ENCODE measurements at places on chromosomes 13 and 19.

- no peak for DNase-seq
Measured at GRCh38 chr19:40724315-40724714, 7.4 kb downstream of the ITPKC start.

- DNase-seq: no peak
Measured at GRCh38 chr13:21871382-21871781, 200.5 kb downstream of the FGF9 start.

- peak; percentile 42 for DNase-seq
Measured at GRCh38 chr19:3175781-3176714, 2.5 kb upstream of the S1PR4 start.

GRCh38 chr13:47835470-47836228 is 165.4 kb downstream of the SUCLA2 start:
- DNase-seq: no peak

DNA sequence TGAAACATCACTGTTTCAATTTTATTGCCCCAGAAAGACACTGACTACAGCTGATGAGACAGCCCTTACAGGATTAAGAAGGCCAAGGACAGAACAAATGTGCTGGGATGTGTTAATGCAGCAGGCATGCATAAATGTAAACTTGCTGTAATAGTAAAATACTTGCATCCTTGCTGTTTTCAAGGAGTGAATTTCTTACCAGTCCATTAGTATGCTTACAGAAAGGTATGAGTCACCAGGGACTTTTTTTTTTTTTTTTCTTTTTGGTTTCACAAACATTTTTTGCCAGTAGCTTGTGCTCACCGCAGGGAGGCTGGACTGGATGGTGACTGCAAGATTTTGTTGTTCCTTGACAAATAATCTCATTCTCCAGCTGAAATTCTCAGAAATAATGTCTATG is 55.1 kb downstream of the GPR180 start:
- DNase-seq: no peak

DNA sequence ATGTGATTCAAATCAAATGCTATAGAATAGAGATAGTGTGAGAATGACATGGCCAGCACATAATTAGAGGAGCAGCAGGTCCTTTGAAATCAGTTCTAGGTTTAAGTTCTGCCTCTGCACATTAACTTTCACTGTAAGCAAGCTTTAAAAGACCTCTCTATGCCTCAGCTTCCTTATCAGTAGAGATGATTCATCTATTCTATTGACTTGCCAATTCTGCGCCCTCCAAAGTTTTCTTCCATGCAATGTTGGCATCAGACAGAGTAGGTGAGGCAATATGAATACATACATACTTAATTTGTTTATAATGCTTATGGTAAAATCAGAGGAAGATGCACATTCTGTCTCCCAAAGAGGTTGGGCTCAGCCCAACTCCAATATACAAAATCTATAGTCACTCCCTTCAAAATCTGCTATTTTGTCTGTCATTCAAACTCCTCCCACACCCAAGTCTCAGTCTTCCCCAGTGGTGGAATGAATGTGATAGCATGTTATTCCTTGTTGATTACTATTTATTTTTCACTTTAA is 525.5 kb downstream of the RFC3 start:
- no peak for DNase-seq

DNA sequence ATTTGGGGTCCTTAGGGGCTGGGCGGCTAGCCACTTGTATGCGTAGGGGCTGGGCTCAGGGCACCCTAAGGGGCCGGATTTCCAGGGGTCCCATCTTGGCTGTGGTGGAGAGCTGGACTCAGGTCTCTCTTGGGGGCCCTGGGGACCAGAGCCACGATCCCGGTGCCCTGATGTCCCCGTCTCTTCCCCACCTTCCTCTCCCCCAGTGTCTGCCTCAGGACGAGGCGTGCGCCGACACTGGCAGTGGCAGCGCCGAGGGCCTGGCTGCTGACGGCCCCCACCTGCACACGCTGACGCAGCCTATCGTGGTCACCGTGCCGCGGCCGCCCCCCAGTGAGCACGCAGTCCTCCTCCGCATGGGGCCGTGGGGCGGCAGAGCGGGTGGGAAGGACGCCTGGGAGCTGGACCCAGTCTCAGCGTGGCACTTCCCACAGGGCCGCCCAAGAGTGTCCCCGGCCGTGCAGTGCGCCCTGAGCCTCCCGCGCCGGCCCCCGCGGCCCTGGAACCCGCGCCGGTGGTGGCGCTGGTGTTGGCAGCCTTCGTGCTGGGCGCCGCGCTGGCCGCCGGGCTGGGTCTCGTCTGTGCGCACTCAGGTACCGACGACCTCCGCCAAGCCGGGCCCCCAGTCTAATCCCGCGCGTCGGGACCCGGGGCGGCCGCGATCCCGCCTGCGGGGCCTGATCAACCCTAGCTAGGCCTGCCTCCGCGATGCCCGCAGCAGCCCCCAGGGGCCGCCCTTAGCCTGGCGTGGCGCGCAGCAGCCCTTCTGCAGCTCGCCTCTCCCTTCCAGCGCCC is 2.7 kb upstream of the SNAPC2 start:
- DNase-seq: peak; percentile 39

DNA sequence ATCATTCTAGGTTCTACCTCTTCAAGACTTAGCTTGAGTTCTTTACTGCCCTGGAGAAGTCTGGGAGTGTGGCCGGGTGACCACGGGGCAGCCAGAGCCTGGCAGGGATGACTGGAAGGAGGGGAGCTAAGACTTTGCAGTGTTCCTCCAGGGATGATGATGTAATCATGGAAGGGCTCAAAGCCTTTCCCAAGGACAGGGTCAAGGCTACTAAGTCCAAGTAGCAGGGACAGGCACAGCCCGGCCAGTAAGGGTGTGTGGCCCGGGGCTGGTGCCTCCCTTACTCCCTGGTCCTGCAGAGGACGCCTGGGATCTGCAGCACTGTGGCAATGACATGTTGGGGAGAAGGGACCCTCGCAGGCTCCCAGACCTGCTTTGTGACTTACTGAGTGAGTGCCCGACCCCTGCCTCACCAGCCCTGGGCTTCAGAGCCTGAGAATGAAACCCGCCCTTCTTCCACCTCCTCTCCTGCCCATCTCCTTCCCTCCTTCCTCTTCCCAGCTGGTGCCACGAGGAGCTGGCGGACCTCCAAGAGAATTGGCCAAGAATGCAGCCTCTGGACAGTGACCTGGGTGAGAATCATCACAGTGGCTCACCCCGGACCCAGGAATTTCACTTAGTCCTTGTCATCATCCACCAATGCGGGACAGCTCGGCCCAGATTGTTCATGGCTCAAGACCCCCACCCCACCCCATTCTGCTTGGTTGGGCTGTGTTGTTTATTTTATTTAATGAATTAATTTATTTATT is 15.6 kb upstream of the FBXO17 start:
- no peak for DNase-seq

DNA sequence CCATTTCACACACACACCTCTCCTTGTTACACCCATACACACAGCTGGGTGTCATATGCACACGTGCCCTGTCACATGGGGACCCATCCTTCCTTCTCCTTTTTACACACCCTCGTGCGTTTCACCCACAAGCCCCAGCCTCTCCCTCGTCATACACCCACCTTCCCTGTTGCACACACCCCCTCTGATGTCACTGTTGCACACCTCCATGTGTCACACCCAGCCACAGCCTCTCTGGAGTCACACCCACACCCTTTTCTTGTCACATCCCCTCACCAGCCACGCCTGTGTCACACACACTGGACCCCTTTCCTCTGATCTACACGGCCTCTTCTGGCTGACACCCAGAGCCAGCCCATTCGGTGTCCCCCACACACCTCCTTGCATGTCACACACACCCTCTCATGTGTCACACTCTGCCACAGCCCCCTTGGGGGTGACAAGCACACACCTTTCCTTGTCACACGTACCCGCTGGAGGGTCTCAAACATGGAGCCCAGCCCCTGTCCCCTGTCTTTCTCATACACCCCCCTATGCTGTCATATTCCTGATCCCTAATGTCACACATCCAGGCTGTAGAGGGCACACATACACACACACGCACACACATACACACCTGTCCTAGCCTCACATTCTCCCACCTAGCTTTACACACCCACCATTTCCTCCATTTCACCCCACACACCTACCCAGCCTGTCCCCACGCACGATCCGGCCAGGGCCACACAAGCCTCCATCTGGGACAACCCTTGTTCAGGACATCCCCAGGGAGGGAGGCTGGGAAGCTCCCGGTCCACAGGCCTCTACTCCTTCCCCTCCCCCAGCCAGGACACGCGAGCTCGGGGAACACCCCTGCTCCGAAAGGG is 1.4 kb downstream of the NOVA2 start:
- no peak for DNase-seq

- no peak for DNase-seq
Measured at GRCh38 chr13:99278200-99278599, 20.0 kb upstream of the GPR18 start.

GRCh38 chr13:46278474-46278873 is 66.7 kb downstream of the LRRC63 start:
- no peak for DNase-seq

- DNase-seq: no peak
Measured at GRCh38 chr13:89749888-89750287, 1597.6 kb upstream of the MIR17HG start.

- DNase-seq: no peak
Measured at GRCh38 chr13:47726394-47726793, 274.7 kb downstream of the SUCLA2 start.

- DNase-seq: no peak
Measured at GRCh38 chr19:31538879-31539278, 189.6 kb upstream of the TSHZ3 start.

GRCh38 chr13:91668866-91669495 is 270.6 kb downstream of the GPC5 start:
- DNase-seq: no peak

- DNase-seq: no peak
Measured at GRCh38 chr19:4647676-4648644, 8.6 kb downstream of the TNFAIP8L1 start.

DNA sequence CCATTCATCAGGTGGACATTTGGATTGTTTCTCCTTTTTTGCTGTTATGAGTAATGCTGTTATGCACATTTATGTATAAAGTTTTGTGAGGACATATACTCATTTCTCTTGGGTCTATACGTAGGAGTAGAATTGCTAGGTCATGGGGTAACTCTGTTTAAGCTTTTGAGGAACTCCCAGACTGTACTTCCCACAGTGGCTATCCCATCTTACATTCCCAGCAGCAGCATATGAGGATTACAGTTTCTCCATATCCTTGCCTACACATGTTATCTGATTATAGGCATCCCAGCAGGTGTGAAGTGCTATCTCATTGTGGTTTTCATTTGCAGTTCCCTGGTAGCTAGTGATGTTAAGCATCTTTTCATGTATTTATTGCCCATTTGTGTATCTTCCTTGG is 5.9 kb downstream of the ZSCAN22 start:
- no peak for DNase-seq

DNA sequence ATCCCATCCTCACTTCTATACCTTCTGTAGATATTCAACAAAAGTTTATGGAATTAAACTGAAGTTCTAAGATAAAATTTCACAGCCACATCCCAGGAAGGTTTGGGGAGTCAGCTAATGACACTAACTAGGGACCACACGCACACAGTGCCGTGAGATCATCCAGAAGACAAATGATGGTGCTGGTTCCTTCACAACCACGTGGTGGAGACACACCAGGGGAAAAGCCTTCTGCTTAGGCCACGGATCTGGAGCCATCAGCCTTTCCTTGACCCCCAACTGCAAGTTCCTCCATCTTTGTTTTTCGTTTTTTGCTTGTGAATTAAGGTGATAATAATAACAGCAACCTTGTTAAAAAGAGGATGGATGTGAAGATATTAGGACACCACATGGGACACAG is 241.6 kb upstream of the MAB21L1 start:
- DNase-seq: no peak

DNA sequence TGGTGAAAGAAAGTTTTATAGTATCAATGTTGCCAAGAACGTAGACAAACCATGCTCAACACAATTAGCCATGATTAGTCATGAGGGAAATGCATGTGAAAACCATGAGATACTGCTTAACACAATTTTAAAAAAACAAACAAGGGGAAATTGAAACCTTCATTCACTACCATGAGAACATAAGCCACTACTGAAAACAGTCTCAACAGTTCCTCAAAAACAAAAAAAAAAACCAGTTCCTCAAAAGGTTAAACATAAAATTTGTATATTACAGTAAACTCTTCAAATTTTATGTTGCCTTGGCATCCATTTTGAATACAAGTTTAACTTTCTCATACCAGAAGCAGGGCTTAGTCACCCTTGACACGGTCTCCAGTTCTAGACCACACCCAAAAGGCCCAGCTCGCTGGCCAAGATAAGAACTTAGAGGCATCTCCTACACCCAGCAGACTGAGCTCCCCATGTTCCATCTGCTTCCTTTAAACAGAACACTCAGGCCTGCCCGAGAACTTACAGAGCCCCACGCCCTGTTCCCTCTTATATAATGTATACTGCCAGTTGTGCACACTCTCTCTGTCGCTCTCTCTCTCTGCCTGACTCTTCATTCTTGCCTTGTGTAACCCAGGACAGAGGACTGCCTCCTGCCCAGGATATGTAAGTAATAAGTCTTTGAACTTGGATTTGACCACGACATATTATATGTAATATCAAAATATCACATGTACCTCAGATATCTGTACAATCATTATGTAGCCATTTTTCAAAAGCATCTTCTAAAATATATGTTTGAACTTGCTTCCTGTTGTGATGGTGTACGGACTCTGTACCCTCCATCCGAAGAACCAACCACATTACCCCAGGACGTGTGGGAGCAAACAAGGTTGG is 67.4 kb downstream of the STK24 start:
- peak; percentile 25 for DNase-seq

- DNase-seq: no peak
Measured at GRCh38 chr19:10417541-10418234, 2.6 kb upstream of the PDE4A start.

- no peak for DNase-seq
Measured at GRCh38 chr13:94674609-94675348, 37.6 kb downstream of the SOX21 start.

GRCh38 chr13:41611385-41611784 is 154.0 kb downstream of the RGCC start:
- DNase-seq: no peak

GRCh38 chr19:17830567-17831418 is 9.5 kb upstream of the INSL3 start:
- DNase-seq: peak; percentile 42

GRCh38 chr19:9586764-9587163 is 2.5 kb upstream of the ZNF121 start:
- DNase-seq: peak; percentile 62

DNA sequence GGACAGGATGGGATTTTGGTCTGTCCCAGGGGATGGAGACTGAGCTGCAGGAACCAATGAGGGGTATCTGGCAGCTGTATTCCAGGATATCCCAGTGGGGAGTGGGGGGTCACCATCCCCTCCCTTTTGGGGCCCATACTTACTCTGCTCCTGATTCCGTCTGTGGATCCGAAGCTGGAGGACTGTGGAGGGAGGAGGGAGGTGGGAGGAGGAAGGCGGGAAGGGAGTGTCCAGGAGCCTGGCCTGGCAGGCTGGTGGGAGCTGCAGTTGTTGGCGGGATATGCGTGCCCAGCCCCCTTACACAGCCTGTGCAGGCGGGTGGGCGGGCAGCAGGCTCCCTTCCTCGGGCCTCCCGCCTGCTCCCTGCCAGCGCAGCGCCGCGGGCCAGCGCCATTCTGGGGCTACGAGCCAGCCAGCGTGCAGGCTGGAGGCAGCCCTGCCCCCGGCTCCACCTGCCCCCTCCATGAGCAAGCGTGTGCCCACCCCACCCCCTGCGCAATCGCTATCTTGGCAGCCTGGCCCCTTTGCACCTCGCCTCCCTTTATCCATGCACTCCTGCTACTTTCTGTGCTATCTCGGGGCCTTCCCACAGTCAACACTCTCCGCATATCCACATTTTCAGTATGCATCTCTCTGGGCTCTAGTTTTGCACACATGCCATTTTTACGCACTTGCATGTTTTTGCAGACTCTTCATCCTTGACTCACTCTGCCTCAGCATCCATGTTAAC is 2.8 kb downstream of the MAMSTR start:
- no peak for DNase-seq

Measured in effector memory CD4-positive, alpha-beta T cell (primary cell).